ENCODE measurements at places on chromosomes 4 and X. TPM values are rescaled to one million over a fixed set of nuclear protein-coding genes. Genes with fewer than 3 reads are reported as not detected.

DNA sequence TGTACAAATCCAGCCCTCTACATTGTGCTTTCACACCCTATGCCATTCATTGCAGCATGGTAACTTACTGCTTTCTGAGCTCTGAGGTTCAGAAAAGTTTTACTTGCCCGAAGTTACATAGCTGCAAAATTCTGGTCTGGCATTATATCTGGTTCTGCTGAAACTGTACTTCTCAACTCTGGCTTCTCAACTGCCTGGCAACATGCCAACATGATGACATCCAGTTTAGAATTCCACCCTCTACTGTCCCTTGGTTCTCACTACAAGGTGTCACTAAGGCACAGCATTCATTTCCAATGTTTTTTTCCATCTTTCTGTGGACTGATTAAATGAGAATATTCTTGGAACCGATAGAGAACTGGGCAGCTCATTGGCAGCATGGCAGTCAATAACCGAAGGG is 242.9 kb upstream of the PRPS2 start:
- H3K4me3 ChIP-seq = no peak overlapping the region
- no peaks in the 10 kb centered on the region for H3K4me1 ChIP-seq
- no peaks in the 10 kb centered on the region for H3K27me3 ChIP-seq
- no peak for DNase-seq
- H3K36me3 ChIP-seq = no peaks in the 10 kb centered on the region
- no peak overlapping the region for H3K27ac ChIP-seq

GRCh38 chr4:58761563-58761962 is 1651.4 kb upstream of the IGFBP7 start:
- no peaks in the 10 kb centered on the region for H3K27me3 ChIP-seq
- H3K27ac ChIP-seq = no peak overlapping the region
- no peaks in the 10 kb centered on the region for H3K4me1 ChIP-seq
- DNase-seq = no peak
- H3K36me3 ChIP-seq = no peaks in the 10 kb centered on the region

DNA sequence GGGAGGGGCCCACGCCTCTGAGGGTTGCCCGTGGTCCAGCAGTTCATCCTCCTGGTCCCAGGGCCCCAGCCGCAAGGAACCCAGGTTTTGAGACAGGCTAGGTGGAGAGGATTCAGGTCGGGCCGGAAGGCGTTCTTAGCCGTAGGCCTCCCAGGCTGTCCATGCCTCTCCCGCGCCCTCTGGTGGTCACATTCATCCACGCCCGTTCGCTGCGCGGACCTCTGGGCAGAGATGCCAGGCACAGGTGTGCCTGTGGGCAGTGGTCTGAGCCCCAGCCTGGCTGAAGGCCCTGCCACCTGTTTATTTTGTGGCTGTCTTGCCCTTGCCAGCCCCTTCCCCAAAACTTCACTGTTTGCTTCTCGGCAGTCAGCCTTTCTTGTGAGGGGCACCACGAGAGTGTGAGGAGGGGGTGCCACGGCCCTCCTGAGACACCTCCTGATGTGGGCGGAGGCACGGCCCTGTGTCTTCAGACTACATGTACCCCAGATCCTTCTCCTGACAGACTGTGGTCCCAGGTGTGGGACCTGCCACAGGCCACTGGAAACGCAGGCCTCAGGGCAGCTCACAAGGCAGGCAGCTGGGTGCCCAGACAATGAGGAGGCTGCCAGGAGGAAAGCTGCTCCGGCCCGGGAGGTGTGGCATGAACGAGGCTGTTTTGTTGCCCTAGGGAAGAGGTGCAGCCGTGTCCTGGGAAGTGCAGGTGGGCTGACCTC is 5.0 kb downstream of the UVSSA start:
- no peak overlapping the region for H3K27ac ChIP-seq
- no peak overlapping the region for H3K4me3 ChIP-seq
- H3K27me3 ChIP-seq = no peaks in the 10 kb centered on the region
- peaks cover 19% of the 10 kb centered on the region for H3K36me3 ChIP-seq

GRCh38 chr4:173415885-173416653 is 17.2 kb upstream of the SCRG1 start:
- no peak for DNase-seq
- no peaks in the 10 kb centered on the region for H3K4me1 ChIP-seq
- no peaks in the 10 kb centered on the region for H3K36me3 ChIP-seq
- no peak overlapping the region for H3K4me3 ChIP-seq
- no peaks in the 10 kb centered on the region for H3K27me3 ChIP-seq
- H3K27ac ChIP-seq = no peak overlapping the region

DNA sequence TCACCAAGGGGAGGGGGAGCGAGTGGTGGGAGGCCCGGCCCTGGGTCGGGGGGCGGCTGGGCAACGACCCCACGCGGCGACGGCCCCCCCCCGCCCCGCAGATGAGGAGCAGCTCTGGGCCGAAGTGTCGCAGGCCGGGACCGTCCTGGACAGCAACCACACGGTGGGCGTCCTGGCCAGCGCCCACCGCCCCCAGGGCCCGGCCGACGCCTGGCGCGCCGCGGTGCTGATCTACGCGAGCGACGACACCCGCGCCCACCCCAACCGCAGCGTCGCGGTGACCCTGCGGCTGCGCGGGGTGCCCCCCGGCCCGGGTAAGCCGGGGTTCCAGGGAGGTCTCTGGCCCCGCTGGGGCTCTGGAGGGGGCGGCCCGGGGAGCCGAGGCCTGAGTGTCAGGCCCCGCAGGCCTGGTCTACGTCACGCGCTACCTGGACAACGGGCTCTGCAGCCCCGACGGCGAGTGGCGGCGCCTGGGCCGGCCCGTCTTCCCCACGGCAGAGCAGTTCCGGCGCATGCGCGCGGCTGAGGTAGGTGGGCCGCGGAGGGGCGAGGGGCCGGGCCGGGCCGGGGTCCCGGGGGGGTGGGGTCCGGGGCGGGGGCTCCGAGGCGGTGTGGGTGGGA is 8.7 kb upstream of the FGFRL1 start:
- H3K4me3 ChIP-seq = no peak overlapping the region
- no peak overlapping the region for H3K27ac ChIP-seq
- H3K27me3 ChIP-seq = peaks cover 2% of the 10 kb centered on the region
- peaks cover 18% of the 10 kb centered on the region for H3K4me1 ChIP-seq

- H3K4me1 ChIP-seq = no peaks in the 10 kb centered on the region
- no peak for DNase-seq
- H3K4me3 ChIP-seq = peak overlapping the region; percentile 89
- H3K36me3 ChIP-seq = no peaks in the 10 kb centered on the region
Measured at GRCh38 chr4:76420188-76420761, 666 bp downstream of the CCDC158 start.

The PNMA6F gene
- total RNA-seq = not detected

The PTTG2 gene
- total RNA-seq = 10.7 TPM

The SPACA5 gene
- not detected for total RNA-seq

The CITED1 gene
- not detected for total RNA-seq

The ARHGEF38 gene
- total RNA-seq = not detected

All from thoracic aorta (tissue), 2 donors.